ENCODE measurements at places on chromosomes 16 and 17.

DNA sequence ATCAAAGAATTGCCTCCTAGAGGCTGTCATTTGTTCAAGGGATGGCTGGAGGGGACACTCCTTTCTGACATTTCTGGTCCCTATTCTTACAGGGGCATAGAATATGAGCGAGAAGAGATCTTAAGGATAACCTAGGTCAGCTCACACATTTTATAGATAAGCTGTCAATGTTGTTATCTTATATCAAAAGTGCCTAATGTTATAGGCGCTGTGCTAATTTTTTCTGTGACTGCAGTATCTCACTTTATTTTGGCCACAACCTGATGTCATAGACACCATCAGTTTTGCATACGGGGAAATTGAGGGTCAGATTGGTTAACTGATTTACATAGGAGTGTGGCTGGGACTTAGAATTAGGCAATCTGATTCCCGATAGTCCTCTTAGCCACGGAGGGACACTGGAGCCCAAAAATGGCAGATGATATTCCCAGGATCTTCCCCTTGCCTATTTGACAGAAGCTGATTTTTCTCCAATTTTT lies 1.2 kb downstream of the CPD start:
- DNase-seq = no peak

DNA sequence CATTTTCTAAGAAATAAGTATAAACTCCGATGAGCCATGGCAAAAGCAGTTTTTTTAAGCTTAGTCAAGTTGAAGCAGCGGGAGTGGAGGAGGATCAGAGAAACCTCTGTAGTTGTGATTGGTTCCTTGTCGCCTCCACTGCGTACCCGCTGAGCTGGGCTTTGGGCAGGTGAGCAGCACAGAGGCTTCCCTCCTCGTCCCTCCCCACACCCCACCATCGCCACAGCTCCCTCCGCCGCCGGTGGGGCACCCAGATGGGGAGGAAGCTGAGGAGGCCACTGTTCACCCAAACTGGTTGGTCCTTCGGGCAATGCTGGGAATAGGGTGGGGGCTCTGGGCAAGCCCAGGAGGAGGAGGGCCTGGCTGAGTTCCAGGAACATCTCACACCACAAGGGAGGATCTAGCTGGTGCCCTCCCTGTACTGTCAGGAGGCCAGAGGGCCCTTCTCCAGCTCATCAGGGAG lies 5.2 kb upstream of the MRPL38 start:
- no peak for DNase-seq

DNA sequence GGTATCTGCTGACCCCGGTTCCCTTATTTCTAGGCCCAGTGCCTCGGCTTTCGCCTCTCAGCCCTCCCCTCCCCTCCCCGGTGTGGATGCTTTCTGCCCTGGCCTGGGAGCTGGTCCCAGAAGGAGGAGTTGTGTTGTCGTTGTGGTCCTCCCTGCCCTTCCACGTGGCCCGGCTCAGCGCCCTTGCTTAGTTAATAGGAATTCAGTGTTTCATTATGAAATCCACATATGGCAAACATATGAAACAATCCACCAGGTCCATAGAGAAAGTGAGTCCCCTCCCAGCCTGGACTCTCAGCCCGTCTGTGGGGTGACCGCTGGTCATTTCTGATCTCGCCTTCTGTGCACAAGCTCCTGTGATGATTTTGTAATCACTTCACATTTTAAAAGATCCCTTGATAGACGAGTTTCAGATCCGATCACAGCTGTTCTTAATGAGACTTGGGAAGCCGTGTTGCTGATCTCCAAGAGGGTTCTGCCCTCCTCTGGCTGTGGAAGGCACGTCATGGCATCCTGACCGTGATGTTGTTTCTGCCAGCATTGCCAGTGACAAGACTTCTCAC lies 112.1 kb downstream of the BANP start:
- no peak for DNase-seq

DNA sequence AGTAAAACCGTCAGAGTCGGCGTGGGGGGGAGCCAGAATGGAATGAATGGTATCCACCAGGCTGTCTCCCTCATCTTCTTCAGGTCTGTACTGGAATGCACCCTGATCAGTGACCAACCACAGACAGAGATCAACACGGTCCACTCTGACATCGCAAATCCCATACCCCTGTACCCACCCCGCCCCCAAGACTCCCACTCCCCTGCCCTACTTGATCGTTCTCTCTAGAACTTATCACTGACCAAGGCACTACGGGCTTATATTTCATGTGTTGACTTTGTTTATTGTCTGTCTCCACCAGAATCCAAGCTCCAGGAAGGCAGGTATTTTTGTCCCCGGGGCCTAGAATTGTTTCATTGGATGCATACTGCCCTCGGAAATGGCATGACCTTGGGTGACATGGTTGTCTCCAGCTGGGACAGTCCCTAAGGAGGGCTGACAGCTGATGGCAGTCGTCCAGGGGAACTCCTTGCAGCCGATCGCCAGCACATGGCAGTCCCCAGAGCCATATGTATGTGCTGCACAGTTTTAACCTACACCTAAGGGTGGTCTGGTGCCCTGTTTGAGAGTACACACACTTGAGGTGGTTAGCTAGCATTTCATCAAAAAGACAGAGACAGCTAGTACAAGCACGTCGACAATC lies 526 bp upstream of the MFSD6L start:
- no peak for DNase-seq

- DNase-seq = no peak
Observed at GRCh38 chr16:24834459-24835335, 11.1 kb upstream of the SLC5A11 start.

- no peak for DNase-seq
Observed at GRCh38 chr16:17461951-17462729, 8.6 kb downstream of the XYLT1 start.

DNA sequence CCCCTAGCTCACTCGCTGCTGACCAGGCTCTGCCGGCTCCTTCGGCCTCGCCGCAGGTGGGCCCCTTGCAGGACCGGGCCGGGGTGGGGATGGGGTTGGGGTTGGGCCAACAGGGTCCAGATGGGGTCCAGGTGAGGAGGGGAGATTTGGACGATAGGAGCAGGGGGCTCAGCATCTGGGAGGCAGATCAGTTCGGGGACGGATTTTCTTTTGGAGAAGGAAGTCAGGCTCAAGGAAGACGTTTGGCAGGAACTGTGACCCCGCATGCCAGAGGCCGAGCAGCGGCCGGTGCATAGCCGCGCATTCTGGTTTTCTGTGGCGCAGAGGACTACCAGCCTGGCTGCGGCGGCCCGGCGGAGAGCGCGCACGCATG lies 845 bp upstream of the ALDOA start:
- DNase-seq = no peak

DNA sequence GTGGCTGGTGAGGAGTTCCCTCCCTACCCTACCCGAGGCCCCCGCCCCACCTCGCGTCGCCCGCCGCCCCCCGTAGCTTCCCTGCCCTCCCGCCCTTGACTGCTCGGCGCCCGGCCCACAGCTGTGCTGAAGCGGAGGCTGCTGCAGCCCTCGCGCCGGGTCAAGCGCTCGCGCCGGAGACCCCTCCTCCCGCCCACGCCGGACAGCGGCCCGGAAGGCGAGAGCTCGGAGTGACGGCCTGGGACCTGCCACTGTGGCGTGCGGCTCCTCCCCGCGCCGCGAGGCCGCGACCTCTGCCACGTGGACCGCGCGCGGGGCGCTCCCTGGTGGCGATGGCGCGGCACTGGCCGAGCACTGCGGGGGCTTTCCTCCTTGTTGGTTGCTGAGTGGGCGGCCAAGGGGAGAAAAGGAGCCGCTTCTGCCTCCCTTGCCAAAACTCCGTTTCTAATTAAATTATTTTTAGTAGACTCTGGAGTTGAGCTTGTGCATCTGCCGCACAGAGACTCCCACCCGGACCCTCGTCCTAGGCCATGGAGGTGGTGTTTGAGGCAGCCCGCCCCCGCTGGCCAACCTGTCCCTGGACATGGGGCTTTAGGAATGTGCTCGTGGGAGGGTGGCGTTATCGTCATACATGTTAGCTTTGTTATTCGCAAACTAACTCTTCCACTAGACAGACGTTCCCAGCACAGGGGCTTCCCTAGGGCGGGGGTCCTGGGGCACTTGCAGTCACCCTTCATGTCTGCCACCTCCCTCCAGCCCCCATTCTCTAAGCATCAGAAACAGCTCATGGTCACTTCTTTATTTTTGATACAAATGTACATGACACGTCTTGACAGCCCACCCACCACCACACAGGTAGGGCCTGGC lies 4.4 kb downstream of the TP53I13 start:
- no peak for DNase-seq

DNA sequence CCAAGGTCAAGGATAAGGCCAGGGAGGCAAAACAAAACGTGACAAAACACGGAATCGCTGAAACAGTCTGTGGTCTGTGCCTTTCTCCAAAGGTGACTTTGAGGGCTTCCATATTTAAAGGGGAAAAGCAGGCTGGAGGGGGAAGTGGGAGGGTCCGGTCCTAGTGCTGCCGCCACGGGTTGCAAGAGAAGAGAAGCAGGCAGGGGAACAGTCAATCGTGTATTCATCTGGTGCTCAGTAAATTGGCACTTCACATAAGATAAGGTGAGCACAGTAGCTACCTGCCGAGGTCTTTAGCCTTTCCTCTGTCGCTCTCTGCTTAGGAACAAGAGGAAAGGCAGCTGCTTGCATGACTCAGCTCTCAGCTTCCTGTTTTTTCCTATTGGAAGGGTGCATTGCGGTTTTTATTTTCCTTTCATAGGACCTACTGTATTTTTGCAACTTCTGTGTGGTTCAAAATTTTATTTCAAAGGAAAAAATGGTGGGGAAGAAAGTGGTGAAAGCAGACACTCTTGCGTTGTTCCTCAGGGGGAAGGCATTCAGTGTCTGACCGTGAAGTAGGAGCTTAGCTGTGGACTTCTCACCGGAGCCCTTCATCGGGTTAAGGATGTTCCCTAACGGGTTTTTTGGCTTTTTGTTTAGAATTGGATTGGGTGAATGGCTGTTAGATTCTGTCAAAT lies 7.1 kb upstream of the LGALS3BP start:
- no peak for DNase-seq

DNA sequence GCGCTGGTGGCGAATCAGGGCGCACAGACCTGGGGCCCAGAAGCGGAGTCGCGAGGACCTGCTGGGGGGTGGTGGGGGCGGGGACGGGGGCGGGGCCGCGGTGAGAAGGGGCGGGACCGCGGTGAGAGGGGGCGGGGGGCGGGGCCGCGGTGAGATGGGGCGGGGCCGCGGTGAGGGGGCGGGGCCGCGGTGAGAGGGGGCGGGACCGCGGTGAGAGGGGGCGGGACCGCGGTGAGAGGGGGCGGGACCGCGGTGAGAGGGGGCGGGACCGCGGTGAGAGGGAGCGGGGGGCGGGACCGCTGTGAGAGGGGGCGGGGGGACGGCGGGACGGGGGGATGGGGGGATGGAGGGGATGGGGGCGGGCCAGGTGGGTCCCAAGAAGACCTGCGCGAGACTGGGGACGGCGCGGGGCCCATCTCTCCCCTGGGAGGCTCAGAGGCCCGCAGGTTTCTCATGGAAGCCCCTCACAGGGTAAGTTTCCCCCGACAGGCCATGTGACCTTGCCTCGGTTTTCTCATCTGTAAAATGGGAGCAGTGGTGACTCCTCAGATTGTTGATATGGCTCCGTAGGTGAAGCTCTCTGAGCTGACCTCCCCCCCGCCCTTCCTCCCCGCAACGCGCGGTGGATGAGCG lies 28.6 kb upstream of the DBNDD1 start:
- no peak for DNase-seq

DNA sequence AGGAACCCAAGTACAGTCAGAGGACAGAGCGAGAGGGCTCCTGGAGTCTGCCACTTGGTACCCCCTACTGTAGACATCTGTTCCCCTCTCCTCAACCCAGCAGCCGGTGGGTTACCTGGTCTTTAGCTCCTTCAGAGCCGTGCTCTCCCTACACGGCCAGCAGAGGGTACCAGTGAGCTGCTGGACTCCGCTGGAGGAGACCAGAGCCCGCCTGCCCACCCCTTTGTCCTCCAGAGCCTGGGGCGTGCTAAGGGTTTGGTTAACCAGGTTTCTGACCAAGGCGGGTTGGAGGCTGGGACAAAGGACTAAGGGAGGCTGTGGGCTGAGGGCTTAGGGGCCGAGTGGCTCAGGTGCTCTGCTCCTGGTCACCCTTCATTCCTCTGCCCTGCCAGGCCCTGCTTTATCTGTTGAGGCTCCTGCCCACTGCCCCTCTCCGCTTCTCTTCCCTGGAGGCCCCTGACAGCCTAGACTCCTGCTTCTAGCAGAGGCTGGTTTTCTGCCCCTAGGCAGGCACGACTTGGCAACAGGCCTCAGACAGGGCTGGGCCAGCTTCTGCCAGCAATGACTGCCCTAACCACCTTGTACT lies 2.7 kb upstream of the HSD11B2 start:
- no peak for DNase-seq

- no peak for DNase-seq
Observed at GRCh38 chr17:80486692-80487091, 10.3 kb upstream of the NPTX1 start.

DNA sequence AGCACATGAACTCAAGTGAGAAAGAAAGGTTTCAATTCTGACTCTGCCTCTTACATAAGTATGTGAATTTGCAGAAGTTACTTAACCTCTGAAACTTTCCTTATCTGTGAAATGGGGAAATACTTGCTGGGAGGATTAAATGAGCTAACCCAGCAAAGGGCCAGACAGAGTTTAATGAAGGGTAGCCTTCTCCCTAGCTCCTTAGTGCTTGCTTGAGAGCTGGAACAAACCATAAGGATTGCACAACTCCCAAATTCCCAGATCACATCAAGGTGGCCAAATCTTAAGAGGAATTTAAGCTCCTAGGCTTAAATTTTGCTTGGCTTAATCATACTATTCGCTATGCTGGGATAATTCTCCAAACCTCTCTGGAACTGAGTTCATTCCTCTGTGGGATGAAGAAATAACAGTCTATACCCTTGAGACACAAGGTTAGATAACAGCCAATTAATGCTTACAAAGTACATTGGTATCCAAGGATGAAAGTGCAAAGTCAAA lies 11.8 kb upstream of the WSB1 start:
- no peak for DNase-seq

DNA sequence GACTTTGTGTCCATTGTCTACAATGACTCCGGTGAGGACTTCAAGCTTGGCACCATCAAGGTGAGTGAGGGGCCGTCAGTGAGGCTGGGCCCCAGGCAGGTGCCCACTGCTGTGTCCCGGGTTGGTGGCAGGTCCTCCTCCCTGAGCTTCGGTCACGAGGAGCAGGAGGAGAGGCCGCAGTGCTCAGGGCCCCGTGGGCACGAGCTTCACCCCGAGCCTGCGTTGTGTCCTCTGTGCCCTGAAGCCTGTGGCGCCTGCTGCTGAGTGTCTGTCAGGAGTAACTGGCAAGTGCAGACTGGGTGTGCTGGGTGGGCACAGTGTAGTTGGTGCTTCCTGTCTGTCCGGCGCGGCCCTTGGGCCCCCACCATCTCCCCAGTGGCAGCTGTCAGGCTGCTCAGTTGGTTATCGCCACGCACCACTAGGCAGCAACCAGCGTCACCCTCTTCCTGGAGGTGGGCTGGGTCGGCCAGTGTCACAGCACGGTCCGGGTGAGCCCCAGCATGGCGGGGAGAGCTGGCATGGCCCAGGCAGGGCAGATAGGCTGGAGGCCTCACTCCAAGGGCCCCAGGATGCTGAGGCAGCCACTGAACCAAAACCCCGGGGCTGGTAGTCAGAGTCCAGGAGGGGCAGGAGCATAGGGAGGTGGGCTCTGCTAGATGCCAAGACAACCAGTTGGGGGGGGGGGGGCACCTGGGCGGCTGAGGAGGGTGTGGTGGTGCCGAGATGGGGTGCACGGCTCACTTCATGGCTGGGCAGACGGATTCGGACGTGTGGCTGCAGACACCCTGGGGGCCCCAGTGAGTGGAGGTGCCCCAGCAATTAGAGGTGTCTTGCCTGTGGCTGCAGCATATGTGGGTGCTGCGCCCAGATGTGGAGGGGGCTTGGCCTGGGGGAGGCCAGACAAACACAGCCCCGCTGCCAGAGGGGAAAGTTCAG lies 39.3 kb downstream of the TSC2 start:
- DNase-seq = no peak

- DNase-seq = no peak
Observed at GRCh38 chr16:4514606-4515005, 24.0 kb downstream of the CDIP1 start.

GRCh38 chr17:73359987-73360410 lies 48.2 kb upstream of the CDC42EP4 start:
- DNase-seq = no peak
